ENCODE measurements at places on chromosomes 5 and 9. TPM values are rescaled to one million over a fixed set of nuclear protein-coding genes. Genes with fewer than 3 reads are reported as not detected.

Gene DMRT3
- not detected for polyA plus RNA-seq

Gene DAB2IP
- polyA plus RNA-seq, result 0.03 TPM

Gene KIF12
- not detected for polyA plus RNA-seq

Gene PRDM9
- polyA plus RNA-seq, result not detected

DNA sequence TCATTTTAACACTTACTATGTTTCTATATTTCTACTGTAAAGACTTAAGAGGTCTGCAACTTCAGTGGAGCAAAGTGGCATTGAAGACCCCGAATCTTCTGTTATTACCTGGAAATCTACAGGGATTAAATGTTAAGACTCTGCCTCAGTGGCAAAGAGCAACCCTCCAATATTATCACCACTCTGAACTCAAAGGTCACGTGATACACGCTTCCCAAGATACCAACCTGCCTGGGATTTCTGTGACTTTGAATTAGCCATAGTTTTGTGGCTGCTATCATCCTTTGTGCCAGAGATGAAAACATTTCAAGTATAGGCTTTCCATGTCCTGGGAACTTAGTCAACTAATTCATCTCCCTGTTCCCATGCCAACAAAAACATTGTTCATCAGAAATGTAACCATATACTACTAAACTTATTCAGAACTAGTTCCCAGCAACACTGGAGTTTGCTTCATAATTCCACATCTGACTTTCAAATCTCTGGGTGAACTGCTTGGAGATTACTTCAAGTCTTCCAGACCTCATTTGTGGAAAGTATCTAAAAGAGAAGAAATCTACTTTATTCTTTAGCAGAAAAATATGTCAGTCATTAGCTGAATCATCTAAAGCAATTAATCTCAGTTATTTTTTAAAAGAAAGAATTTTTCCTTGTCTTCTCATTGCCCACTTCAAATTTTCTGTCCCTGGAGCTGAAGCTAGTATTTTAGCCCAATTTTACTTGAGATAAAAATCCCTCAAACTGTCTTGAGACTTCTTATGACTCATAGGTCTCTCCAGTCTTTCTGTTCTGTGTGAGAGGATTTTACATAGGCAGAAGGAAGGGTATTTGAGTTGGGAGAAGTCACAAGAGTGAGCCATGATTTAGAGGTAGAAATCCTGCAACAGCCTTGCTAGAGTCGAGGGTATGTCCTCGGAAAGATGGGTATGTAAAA is 83.0 kb downstream of the ZNF462 start:
- DNase-seq, result no peak

DNA sequence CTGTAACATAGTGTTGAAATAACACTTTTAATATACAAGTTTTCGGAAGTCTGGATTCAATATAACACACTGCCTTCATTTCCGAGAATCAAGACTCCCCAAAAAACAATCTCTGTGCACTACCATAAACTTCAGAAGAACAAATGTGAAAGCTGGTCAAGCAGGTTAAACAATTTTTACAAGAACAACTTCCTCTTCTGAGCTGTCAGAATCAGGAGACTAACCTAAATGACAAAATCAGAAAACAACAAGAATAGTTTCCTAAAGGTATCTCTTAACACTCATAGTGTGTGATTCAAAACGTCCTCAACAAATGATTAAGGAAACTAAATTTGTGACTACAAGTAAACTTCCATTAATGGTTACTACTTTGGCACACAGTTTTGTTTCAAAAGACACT is 11.6 kb downstream of the C9orf72 start:
- no peak for DNase-seq

GRCh38 chr9:137666955-137667670 is 48.3 kb downstream of the EHMT1 start:
- DNase-seq, result peak; percentile 57

DNA sequence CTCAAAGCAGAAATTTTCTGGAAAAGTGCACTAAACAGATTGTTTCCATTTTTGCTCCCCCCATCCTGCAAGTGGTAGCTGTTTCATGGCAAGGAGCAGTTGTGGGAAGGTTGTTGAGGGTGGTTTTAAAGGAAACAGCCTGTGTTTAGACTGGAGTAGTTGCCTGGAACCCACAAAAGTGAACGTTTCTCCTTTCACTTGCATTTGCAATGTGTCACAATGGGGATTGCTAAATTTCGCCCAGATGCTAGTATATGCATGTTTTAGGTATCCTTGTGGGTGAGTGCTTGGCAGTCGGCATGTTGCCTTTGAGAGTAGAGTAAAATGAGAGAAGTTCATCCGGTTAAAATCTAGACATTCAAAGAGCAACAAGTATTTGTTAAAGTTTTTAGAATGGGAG is 1099.9 kb upstream of the DMAC1 start:
- DNase-seq, result no peak

GRCh38 chr5:80740999-80741398 is 86.2 kb upstream of the DHFR start:
- DNase-seq, result peak; percentile 8
